ENCODE measurements at places on chromosomes 5 and 9. TPM values are rescaled to one million over a fixed set of nuclear protein-coding genes. Genes with fewer than 3 reads are reported as not detected.
A peak's percentile ranks its signal among the peaks of the same experiment; 100 is the strongest.

DNA sequence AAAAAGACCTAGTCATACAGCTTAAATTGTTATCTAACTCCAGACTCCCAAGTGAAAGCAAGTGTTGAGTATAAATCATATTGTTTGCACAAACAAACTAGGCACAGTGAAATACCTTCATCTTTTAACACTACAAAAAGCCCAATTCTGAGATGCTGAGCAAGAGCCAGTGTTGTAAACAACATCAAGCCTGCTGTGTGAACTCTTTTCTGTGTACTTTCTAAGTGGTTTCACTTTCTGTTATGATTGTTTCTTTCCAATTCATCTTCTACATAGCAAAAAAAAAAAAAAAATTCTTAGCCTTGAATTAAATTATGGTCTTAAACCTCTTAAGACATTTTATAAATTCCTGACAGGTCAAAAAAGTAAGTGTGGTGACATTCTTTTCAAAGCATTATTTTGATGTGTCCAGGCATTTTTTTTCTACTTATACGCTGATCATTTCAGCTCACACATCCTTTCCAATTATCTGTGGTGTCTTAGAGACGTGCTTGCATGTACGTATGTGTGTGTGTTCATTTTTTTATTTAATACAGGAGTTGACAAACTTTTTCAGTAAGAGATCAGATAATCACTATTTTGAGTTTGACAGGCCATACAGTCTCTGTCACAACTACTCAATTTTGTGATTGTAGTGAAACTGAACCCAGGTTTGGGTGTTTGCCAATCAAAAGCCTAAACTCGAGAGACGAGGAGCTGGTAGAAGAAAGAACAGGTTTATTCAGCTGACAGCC is 556.1 kb downstream of the CDH9 start:
- DNase-seq, result no peak
- H3K4me1 ChIP-seq, result no peaks in the 10 kb centered on the region
- H3K27ac ChIP-seq, result no peak overlapping the region
- no peaks in the 10 kb centered on the region for H3K27me3 ChIP-seq

GABRA1 gene
- total RNA-seq, result not detected

BAAT gene
- total RNA-seq, result 0.10 TPM

GRCh38 chr5:82018462-82018861 is 46.6 kb downstream of the ATG10 start:
- H3K27ac ChIP-seq, result no peak overlapping the region
- no peaks in the 10 kb centered on the region for H3K27me3 ChIP-seq
- no peaks in the 10 kb centered on the region for H3K36me3 ChIP-seq
- no peak overlapping the region for H3K4me3 ChIP-seq
- no peaks in the 10 kb centered on the region for H3K4me1 ChIP-seq

GPX3 gene
- 3.3 TPM for total RNA-seq

TRIM23 gene
- total RNA-seq, result 13.8 TPM

GRCh38 chr5:109590799-109591198 is 98.9 kb upstream of the MAN2A1 start:
- H3K4me1 ChIP-seq, result no peaks in the 10 kb centered on the region
- no peaks in the 10 kb centered on the region for H3K36me3 ChIP-seq
- no peak for DNase-seq
- no peaks in the 10 kb centered on the region for H3K27me3 ChIP-seq
- H3K27ac ChIP-seq, result no peak overlapping the region

GRCh38 chr9:71519098-71519696 is 249.1 kb downstream of the CEMIP2 start:
- no peak for DNase-seq
- peaks cover 6% of the 10 kb centered on the region for H3K27me3 ChIP-seq
- no peak overlapping the region for H3K4me3 ChIP-seq

DNA sequence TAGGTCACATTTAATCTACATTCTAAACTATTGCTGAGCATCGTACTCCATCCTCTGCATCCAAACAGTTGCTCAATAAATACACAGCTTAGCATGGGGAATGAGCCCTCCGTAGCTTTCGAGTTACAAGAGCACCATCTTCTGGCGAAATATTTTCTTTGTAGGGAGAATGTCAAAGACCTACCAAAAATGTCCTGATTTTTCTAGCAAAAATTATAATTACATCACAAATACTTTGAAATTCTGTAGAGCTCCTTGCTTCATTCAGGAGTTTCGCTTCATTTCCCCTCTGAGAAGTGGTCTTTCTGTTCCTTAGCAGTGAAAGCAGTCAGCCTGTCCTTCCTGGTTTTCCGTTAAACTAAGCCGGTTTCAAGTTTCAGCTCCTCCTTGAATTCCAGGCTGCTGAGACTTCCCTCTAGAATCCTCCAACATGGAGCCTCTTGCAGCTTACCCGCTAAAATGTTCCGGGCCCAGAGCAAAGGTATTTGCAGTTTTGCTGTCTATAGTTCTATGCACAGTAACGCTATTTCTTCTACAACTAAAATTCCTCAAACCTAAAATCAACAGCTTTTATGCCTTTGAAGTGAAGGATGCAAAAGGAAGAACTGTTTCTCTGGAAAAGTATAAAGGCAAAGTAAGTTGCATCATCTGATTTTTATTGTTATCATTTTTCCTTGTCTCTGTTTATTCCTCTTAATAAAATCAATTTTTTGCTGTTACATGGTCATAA is at the start of gene GPX8:
Gene GPX8 (plus strand): TSS at position 409 of the 730 bp plus-strand sequence. CDS start 22 bp downstream, at position 431.
- no peaks in the 10 kb centered on the region for H3K4me1 ChIP-seq
- H3K36me3 ChIP-seq, result peaks cover 10% of the 10 kb centered on the region
- H3K27ac ChIP-seq, result peak within 1 kb of the TSS; percentile 72

GRCh38 chr5:139461698-139462097 is 845 bp downstream of the ECSCR start:
- peaks cover 30% of the 10 kb centered on the region for H3K4me1 ChIP-seq
- no peak overlapping the region for H3K27ac ChIP-seq
- no peak for DNase-seq
- H3K4me3 ChIP-seq, result no peak overlapping the region
- no peaks in the 10 kb centered on the region for H3K27me3 ChIP-seq
- no peaks in the 10 kb centered on the region for H3K36me3 ChIP-seq

- H3K36me3 ChIP-seq, result peaks cover 39% of the 10 kb centered on the region
- DNase-seq, result no peak
- H3K27ac ChIP-seq, result no peak overlapping the region
- no peak overlapping the region for H3K4me3 ChIP-seq
Measured at GRCh38 chr5:43303242-43303641, 10.0 kb downstream of the HMGCS1 start.

ARL10 gene
- 5.7 TPM for total RNA-seq

DNA sequence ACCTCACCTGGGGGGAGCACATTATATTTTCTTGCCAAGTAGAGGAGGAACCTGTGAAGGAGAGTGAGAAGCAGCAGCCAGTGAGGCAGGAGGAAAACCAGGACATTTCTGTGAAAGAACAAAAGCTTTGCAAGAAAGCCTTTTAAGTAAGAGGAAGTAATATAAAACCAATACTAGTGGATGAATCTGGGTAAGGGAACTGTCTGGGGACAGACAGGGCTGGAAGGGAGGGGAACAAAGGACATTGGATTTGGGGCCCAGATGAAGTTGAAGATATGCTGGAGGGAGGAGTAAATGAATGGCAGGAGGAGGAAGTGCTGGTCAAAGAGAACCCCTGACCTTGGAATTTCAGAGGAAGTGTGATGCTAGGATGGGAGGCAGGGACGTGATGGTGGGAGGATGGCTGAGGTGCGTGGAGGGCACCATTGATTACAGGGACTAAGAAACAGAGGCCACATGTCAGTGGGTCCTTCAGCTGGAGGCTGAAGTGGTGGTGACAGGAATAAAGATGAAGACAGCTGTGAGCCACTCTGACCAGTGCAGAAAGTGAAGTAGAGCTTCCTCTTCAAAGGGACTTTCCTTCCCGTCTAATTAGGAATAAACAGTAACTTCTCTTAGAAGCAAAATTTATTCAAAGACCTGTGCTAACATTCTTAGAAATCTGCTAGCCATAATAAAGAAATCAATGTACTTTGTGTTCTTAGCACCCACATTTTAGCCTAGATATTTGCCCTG is 43.5 kb upstream of the FABP6 start:
- no peaks in the 10 kb centered on the region for H3K36me3 ChIP-seq
- no peak for DNase-seq
- H3K27ac ChIP-seq, result no peak overlapping the region
- no peak overlapping the region for H3K4me3 ChIP-seq
- H3K4me1 ChIP-seq, result 0 out of 2 replicates have a peak, but pooled peaks cover 8% of the 10 kb centered on the region

DNA sequence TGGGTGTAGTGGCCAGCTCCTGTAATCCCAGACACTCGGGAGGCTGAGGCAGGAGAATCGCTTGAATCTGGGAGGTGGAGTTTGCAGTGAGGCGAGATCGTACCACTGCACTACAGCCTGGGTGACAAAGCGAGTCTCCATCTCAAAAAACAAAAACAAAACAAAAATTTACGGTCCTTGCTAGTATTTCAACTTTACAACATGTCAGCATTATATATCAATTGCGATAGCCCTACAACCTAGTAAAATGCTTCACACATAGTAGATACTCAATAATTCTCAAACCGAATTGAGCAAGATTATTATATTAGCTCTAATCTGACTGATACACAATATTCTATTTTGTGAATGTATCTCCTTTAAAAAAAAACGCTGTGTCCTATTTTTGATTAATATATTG is 1411.0 kb upstream of the WWC1 start:
- H3K27me3 ChIP-seq, result no peaks in the 10 kb centered on the region
- no peaks in the 10 kb centered on the region for H3K36me3 ChIP-seq
- no peaks in the 10 kb centered on the region for H3K4me1 ChIP-seq

GRCh38 chr9:21402386-21403251 is 6.3 kb upstream of the IFNA8 start:
- H3K4me3 ChIP-seq, result no peak overlapping the region
- no peaks in the 10 kb centered on the region for H3K4me1 ChIP-seq
- H3K27ac ChIP-seq, result no peak overlapping the region
- no peaks in the 10 kb centered on the region for H3K36me3 ChIP-seq

GRCh38 chr5:133485468-133485867 is 126.9 kb downstream of the FSTL4 start:
- H3K27me3 ChIP-seq, result no peaks in the 10 kb centered on the region
- no peaks in the 10 kb centered on the region for H3K36me3 ChIP-seq
- DNase-seq, result no peak
- no peaks in the 10 kb centered on the region for H3K4me1 ChIP-seq
- H3K4me3 ChIP-seq, result no peak overlapping the region

TENT4A gene
- 21.5 TPM for total RNA-seq

WNT8A gene
- not detected for total RNA-seq

DNA sequence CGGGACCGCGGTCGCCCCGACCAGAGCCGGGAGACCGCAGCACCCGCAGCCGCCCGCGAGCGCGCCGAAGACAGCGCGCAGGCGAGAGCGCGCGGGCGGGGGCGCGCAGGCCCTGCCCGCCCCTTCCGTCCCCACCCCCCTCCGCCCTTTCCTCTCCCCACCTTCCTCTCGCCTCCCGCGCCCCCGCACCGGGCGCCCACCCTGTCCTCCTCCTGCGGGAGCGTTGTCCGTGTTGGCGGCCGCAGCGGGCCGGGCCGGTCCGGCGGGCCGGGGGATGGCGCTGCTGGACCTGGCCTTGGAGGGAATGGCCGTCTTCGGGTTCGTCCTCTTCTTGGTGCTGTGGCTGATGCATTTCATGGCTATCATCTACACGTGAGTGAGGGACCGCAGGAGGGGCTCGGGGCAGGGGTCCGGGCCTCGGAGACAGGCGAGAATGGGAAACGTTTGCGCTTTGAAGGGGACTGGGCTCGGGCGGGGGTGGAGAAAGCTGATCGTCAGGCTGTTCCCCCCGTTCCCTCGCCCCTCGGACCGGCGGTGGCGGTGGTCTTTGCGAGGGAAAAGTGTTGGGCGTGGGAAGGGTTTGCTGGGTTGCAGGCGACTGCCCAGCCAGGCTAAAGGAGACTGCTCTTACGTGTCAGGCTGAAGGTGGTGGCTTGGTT is 457 bp downstream of the UGCG start:
- H3K27me3 ChIP-seq, result no peaks in the 10 kb centered on the region
- peak; percentile 73 for DNase-seq
- peak overlapping the region; percentile 99 for H3K4me3 ChIP-seq
- peak overlapping the region; percentile 80 for H3K27ac ChIP-seq

GRCh38 chr5:148467958-148468357 is 84.2 kb downstream of the FBXO38 start:
- no peaks in the 10 kb centered on the region for H3K4me1 ChIP-seq
- no peak overlapping the region for H3K27ac ChIP-seq
- H3K27me3 ChIP-seq, result no peaks in the 10 kb centered on the region

SETX gene
- total RNA-seq, result 44.7 TPM

MARVELD2 gene
- 0.28 TPM for total RNA-seq

DNA sequence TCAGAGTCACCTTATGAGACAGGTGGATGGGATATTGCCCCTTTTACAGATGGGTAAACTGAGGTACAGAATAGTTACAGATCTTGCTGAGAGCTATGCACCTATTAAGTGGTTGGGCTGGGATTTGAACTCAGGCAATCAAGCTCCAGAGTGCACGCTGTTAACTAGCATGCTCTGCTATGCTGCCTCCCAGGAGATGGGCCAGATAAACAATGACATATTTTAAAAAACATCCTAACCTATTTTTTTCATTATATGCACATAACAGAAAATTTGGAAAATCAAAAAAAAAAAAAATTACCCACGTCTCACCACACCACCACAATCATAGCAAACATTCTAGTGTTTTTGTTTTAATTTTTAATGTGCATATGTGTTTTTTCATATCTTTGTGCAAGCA is 123.4 kb upstream of the STC2 start:
- no peaks in the 10 kb centered on the region for H3K36me3 ChIP-seq
- H3K27ac ChIP-seq, result no peak overlapping the region
- DNase-seq, result no peak
- peaks cover 26% of the 10 kb centered on the region for H3K4me1 ChIP-seq
- no peaks in the 10 kb centered on the region for H3K27me3 ChIP-seq

DNA sequence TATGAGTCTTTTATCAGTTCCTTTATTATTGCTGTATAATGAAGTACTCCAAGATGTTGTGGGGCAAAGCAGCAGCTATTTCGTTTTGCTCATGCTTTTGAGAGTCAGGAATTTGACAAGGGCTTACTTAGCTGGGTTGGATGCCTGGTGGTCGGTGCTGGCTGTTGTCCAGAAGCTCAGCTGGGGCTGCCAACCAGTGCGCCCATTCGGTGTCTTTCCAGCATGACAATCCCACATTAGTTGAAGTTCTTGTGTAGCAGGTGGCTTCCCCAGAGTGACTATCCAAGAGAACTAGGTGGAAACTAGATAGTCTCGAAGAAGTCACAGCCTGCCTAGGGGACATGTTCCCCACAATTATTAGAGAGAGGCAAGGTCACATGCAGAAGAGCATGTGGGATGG is 3.4 kb upstream of the FLT4 start:
- H3K36me3 ChIP-seq, result no peaks in the 10 kb centered on the region
- no peak for DNase-seq
- H3K4me3 ChIP-seq, result no peak overlapping the region
- H3K27me3 ChIP-seq, result no peaks in the 10 kb centered on the region
- no peak overlapping the region for H3K27ac ChIP-seq

DNA sequence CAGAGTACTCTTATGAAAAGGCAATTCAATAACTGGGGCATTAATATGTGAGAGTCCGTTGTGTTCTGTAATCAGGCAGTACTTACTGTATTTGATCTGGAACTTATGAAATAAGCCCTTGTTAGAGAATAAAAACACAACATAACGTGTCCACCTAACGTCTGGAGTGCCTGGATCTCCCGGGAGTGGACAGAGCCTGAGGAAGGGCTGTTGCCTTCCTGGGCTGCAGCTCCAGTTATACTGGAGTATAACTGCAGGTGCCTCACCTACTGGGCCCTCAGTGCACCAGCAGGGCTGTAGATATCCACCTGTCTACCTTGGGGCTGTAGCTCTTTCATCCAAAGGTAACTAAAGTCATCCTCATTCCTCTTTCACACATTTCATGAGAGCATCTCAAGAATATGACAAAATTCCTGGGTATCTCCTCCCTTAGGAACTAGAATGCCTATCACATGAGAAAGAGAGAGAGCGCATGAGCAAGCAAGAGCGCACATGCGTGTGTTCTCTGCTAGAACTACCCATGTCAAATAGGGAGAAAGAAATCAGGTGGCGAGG is 200.1 kb downstream of the GAPVD1 start:
- no peak overlapping the region for H3K4me3 ChIP-seq
- H3K27ac ChIP-seq, result no peak overlapping the region
- H3K36me3 ChIP-seq, result peaks cover 15% of the 10 kb centered on the region
- peaks cover 10% of the 10 kb centered on the region for H3K4me1 ChIP-seq

Data from SJCRH30 (cell line).